ENCODE measurements at places on chromosomes 7 and 10.

- no peak for DNase-seq
Measured at GRCh38 chr7:80639011-80639410, 569 bp downstream of the CD36 start.

GRCh38 chr7:111516612-111517011, 45.7 kb downstream of the IMMP2L start:
- no peak for DNase-seq

GRCh38 chr7:70544016-70544415, 587.9 kb upstream of the GALNT17 start:
- DNase-seq = no peak

DNA sequence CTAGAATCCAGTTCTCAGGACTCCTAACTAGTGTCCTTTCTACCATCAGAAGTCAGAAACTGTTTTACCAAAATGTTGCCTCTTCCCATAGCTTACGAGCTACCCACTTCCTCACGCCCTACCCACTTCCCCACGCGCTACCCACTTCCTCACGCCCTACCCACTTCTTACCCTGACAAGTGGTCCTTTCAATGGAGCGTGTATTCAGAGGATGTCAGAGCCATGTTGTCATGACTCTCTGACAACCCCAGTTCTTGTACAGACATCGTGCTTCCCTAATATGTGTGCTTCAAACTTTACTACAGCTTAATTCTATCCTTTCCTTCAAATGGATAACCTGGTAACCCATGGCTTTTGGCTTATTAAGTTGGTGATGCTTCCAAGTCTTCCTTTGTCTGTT, 84.8 kb upstream of the PHF14 start:
- no peak for DNase-seq

DNA sequence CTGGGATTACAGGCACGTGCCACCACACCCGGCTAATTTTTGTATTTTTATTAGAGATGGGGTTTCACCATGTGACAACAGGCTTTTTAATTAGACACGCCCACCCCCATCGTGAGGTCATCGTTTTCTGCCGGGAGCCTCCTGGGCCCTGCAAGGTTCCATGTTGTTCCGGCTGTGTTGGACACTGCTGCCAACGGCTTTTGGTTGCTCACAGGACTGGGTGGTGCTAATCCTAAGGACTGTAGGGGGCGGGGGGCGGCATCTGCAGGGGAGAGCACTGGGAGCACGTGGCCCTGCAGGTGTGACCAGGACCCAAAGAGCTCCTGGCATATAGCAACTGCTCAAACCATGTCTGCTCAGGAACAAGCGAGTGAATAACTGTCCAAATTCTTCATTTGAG, 29.5 kb upstream of the INSIG1 start:
- DNase-seq = no peak

DNA sequence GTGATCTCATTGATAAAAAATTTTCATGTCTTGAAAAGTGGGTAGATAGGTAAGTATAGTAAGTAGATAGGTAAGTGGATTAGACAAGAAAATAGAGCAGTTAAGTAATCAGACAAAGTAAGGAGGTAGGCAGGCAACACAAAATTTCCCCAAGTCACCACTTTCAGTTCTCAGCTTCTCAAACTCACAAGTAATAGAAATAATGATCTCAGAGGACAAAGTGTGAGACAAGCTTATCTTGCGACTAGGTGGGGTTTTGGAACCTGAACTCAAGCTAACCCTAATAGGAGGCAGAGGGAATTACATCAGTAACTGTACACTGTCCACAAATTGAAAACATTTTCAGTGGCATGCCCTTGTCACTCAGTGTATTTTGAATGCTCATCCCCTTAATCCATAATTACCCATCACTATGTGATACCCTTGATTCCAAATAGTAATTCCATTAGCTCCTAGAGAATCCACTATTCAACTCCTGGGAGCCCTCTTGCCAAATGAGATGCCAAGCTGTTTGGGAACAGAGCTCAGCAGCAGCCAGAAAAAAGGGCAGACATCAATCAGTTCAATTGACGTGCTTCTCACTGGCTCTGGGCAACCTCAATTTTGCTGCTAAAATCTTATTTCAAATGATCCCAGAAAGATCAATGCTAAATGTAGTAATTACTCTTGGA, 703.2 kb downstream of the XPNPEP1 start:
- no peak for DNase-seq

DNA sequence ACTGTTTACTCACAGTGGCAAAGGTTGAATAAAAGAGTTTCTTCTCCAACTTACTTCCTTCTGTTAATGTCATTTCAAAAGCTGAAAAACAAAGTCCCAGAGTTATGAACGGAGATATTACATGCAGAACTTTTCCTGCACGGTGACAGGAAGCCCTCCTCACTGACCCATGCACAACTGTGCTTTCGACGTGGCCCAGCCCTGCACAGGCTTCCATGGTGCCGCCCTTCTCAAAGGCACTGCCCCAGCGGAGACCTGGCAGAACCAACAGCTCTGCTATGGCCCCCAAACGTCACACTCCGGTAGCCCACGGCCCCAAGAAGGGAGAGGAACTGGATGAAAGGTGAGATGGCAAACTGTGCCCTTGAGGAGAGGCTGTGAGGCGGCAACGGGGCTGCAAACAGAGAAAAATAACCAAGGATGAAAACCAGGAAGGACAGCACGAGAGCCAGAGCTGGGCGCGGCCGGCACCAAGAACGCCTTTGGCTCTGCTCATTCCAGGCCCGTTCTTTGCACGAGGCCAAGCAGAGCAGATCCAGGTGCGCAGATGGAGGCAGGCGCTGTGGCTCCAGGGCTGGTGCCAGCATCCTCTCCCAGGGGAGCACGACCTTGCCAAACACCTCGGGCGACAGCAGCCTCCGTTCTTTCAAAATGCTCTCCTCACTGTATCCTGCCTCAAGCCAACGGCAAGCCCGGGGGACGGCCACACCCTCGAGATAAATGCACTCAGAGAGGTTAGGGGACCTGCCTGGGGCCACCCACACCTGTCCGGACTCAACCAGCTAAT, 7.0 kb upstream of the FUOM start:
- no peak for DNase-seq

- DNase-seq = no peak
Measured at GRCh38 chr7:155372782-155373358, 75.2 kb downstream of the INSIG1 start.
